ENCODE measurements at places on chromosomes 11 and 22.

DNA sequence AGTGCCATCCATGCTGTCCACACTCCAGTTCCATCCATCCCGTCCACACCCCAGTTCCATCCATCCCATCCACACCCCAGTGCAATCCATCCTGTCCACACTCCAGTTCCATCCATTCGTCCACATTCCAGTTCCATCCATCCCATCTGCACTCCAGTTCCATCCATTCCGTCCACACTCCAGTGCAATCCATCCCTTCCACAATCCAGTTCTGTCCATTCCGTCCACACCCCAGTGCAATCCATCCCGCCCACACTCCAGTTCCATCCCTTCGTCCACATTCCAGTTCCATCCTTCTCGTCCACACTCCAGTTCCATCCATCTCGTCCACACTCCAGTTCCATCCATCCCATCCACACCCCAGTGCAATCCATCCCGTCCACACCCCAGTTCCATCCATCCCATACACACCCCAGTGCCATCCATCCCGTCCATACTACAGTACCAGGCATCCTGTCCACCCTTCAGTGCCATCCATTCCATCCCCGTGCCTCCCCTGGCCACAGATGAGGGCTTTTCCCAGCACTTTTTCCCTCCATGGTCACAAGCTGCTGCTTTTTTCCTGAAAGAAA, 704.0 kb downstream of the BRD1 start:
- DNase-seq: no peak

DNA sequence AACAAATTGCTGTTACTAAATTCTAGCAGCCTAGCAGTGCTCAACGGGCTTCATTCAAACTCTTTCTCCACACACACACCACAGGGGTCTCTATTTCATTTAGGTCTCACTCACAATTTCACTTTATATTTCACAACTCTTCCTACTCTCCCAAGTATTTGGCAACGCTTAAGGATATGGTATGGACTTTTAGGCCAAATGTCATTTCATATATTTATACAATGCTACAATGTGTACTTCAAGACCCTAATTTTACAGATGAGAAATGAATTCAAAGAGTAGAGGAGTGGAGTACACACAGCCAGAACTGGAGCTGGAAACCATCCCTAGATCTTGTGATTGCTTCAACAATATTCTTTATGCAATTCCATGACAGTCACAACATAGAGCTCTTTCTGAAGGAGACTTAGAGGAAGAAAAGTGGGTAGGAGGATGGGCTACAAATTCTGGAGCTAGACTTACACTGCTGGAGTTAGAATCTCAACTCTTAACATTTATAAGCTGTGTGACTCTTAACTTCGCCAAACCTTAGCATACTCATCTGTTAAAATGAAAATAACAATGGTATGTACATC, 2.5 kb upstream of the MS4A13 start:
- no peak for DNase-seq

DNA sequence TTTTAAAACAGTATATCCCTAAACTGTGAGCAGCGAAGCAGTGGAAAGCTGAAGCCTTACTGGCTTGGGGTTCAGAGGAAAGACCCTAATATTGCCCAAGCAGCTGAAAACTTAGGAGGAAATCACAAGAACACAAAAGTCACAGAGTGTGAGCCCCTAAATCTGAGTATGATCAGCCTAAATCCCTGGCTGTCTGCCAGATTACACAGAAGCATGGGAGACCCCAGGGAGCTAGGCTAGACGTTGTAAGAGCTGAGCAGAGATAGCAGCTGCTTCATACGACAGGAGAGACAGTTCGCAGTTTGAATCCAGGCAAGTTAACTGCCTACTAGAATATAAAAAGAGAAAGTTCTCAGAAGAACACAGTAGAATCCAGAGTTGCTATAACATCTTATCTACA, 81.2 kb downstream of the PACS1 start:
- no peak for DNase-seq

DNA sequence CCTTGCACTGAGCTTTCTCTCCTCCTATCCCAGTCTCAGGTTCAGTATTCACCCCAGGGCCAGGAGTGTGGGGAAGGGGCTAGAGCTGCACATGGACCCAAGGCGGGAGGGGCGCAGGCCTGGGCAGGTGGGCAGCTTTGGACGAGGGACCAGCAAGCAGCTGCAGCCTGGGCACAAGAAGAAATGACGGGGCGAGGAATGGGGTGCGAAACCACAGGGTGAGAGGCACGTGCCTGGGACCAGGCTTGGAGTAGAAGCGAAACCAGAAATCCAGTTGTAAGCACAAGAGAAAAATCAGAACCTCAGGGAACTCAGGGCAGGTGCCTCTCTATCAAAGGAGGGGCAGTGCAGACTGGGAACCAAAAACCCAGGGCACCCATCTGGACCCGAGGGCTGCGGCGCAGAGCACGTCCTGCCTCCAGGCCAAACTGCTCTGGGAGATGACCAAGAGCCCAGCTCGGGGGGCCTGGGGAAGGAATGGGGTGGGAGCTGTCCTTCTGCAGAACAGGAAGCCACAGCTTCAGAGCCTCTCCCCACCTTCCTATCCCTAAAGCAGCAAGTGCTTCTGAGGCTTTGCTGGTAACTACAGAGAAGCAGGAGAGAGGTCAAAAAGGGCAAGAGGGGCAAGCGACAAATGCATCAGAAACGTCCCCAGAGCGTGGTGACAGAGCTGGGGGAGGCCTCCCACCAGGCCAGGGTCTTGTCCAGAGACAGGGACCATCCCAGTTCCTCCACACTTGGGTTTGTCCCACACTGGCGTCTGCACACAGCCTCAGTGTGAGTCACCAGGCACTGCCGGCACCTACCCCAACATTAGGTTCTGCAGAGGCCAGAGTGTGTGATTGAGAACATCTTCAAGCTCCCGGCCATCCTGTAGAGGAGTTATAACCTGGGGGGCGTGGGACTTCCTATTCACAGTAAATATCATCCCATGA, 18.3 kb upstream of the TMPRSS4 start:
- no peak for DNase-seq

DNA sequence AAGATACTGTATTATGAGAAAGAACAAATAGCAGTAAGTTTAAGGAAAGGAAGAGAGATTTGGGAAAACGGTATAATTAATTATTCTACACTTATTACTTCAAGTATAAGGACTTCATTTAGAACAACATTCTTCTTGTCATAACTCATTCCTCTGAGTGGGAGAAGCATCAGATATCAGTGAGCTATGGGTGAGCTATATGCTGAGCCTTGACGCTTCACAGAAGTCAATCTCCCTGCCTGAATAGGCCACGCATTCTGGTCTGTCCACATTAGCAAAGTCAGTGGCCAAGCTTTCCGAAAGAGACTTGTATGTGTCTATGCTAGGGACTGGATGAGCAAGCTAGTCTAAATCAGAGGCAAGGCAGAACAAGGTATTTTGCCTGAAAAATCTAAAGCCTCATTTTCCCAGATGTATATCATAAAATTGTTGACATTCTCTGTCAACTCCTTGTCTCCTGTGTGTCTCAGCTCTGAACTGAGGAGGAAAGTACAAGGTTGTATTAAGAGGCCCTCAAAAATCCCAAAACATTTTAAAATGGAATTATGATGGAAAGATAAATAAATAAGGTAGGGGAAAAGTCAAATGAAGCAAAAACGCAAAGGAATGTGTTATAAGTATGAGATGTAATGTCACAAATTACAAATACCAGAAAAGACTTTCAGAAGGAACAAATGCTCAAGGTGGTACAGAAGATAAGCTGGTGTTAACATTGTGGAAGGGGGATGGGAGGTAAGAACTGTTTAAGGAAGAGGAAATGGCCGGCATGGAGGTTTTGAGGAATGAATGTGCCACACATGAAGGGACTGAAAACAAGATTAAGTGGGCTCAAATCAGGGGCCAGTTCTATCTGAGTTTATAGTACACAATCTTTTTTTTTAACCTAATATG, 1.4 kb downstream of the OR52N2 start:
- DNase-seq: no peak

DNA sequence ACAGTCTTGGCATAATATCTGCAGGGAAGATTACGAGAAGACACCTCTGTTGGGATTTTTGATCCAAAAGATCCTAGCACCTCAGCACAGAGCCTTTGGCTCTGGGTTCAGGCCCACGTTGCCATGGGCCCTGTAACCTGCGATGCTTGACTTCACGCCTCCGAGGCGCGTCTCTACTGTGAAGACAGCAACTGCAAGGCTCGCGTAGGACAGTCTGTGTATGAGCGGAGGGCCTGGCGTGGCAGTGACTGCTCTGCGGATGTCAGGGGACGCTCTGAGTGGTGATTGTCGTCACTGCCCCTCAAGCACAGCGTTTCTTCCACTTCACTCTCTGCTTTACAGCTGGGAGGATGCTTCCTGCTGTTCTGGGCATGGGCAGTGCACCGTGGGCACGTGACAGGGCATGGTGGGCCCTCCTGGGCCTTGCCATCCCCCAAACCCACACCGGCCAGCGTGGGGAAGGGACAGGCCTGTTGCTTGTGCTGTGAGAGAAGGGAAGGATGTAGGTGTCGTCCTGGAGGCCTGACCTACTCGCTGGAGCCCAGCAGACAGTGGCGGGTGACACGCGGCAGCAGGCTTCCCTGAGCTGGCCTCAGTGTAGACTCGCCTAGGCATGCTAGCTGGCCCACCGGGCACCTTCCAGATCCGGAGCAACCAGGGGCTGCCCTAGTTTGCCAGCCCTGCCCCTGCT, 26.5 kb downstream of the GLB1L2 start:
- no peak for DNase-seq

DNA sequence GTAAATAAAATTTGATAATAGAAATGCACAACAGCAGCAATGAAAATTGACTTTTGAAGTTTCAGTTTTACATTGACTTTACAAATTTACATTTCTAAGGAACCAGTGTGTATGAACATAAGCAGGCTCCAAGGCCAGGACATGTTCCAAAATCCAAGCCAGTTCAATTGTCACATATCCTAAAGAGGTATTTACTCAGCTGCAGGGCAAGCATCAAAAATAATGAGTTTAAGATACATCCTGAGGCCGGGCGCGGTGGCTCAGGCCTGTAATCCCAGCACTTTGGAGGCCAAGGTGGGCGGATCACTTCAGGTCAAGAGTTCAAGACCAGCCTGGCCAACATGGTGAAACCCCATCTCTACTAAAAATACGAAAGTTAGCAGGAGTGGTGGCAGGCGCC, 39.0 kb upstream of the AKIP1 start:
- no peak for DNase-seq

DNA sequence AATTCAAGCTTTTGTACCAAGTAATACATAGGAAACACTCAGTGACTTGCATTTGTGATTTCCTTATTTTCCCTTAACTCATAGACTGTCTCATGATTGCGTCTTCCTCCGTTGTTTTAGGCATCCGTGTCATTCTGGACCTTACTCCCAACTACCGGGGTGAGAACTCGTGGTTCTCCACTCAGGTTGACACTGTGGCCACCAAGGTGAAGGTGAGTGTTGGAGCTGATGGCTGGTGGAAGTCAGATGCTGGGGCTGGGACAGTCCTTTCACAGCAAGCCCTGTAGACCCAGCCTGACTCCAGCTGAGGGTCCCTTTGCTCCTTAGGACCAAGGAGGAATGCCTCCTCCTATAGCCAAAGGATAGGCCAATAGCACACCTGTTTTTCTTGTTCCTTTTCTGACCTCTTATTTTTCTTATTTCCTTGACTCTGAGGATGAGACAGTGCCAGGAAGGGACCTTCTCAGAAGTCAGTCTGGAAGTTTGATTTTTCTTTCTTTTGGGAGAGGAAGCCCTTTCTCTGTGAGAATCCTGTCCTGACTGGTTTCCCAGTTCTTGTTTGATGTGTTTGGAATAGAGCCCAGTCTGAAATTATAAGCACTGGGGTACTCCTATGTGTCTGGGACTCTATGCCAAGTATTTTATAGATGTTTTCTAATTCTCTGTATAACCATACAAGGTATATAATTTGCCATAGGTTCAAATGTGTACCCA, 2.2 kb downstream of the SLC3A2 start:
- DNase-seq: no peak

DNA sequence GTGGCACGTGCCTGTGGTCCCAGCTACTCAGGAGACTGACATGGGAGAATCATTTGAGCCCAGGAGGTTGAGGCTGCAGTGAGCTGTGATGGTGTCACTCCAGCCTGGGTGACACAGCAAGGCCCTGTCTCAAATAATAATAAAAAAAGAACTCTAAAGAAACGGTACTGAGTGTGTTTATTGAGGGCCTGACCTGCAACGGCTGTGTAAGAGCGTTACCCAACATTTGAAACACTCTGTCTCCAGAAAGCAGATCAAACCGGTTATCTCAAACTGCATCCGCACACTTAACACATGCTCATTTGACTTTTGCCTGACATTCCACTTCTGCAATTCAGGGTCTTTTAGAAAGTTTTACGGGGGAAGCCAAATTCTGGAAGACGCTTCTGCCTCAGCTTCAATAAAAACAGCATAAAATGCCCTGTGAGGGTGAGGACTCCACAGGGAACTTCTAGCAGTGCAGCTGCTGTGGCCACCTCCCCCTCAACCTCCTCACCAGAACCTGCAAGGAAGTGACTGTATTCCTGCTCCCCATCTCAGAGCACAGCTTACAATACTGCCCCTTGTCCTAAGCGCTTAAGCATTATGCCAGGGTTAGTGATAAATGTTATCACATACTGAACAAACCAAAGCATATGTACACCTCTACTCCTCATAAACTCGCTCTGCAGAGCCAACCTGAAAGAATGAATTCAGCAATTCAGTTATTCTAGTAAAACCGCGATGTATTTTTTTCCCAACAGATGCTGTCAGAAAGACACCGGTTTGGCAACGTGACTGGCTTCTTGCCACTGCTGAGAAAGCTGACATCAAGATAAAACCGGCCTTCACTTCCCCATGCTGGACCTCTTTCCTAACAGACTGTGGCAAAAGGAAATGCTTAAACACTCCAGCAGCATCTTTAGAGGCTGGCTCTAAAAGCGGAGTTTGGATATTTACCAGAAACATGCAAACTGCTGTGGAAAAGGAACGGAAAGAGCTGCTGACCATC, 52.2 kb downstream of the PRDM10 start:
- no peak for DNase-seq

All from central memory CD8-positive, alpha-beta T cell (primary cell).